ENCODE measurements at places on chromosomes 1 and 21. TPM values are rescaled to one million over a fixed set of nuclear protein-coding genes. Genes with fewer than 3 reads are reported as not detected.
A peak's percentile ranks its signal among the peaks of the same experiment; 100 is the strongest.

GRCh38 chr1:205237526-205238484, 10.1 kb downstream of the TMCC2 start:
- DNase-seq: peak; percentile 65

DNA sequence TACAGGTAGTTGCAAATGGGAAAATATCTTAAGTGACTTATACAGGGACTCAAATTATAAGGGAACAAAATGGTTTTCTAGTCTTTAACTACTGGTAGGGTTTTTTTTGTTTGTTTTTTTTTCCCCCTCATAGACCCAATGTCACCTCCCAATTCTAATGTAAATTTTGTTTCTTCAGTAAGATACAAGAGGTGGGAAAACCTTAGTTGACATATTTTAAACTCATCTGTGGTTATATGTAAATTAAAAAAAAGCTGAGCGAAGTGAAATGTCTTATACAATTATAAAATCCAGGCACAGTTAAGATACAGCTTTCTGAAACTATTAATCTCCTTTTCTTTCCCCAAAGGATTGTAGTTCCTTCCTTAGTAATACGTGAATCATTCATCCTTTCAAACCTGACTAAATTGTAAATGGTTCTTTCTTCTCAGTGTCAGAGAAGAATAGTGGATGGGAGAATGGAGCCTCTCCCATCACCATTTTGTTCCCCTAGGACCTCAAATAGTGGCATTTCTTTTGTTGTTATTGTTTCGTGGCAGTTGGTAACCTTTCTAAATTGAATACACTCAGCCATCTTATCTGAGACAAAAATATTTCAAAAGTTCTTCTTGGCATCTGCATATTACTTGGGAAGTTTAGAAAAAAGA, 11.2 kb downstream of the TSEN15 start:
- no peak for DNase-seq

NECTIN4 gene
- total RNA-seq: not detected

- DNase-seq: no peak
Measured at GRCh38 chr21:21309510-21309909, 311.3 kb downstream of the NCAM2 start.

All from mesenteric fat pad (tissue), 1 donor.